Mesenteric fat pad (tissue), 1 donor: ENCODE measurements at places on chromosomes 13 and 19.

- no peak for DNase-seq
These were observed 10.7 kb downstream of the SHISA7 start for GRCh38 chr19:55432241-55432959.

DNA sequence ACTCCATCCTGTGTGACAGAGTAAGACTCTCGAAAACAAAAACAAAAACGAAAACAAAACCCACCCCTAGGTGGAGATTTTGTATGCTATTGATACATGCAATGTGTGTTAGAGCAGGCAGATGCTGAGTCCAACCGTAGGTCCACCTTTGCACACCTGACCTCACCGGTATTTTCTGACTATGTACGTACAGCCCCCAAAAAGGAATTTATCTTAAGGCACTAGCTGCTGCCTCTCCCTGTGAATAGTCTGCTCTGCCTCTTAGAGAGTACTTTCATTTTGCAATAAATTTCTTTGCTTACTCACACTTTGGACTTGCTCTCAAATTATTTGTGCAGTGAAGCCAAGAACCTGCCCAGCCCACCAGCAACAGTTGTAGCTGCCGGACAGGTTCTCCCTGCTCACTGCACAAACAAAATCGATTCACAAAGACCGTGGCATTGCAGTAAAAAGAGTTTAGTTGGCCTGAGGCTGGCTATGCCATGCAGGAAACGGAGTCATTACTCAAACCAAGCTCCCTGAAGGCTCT, 8.2 kb upstream of the ZNF77 start:
- DNase-seq: no peak

- no peak for DNase-seq
These were observed 148.0 kb downstream of the SIPA1L3 start for GRCh38 chr19:38055010-38055409.

DNA sequence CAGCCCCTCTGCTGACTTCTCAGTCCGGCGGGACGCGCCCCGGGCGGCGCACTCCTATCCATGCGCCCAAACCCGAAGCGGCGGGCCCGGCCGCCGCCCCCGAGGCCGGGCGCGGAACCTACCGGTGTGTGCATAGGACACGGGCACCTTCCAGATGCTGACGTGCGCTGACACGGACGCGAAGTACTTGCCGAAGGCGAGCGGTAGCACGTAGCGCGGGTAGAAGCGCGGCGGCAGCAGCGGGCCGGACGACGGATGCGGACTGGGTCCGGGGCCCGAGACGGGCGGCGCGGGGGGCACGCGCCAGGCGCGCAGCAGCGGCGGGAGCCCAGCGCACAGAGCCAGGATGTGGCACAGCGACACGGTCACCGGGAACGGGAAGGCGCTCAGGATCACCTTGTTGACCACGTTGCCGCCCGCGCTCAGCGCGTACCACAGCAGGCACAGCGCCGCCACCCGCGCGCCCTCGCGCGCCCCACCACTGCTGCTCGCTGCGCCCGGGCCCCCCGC, 338 bp downstream of the SLC35E1 start:
- no peak for DNase-seq
